GM12878 (cell line): ENCODE measurements at places on chromosomes 7 and 10.
A peak's percentile ranks its signal among the peaks of the same experiment; 100 is the strongest.

DNA sequence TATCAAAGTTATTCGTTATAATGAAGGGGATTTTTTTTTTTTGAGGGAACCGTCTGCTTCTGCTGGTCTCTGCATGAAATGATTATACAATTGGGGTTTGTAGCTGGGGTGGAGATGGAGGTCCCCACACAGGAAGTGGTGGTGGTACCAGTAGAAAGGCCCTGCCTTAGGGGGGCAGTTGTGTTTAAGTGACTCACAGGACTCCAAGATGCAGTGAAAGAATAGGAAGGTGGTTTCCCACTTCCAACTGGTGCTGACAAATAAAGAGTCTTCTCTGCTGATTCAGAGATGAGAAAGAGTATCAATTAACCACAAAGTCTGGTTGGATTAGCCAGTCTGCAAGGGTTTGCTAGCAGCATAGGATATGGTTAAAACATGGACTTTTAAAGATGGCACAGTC lies 376.0 kb downstream of the SORCS3 start:
- no peak for DNase-seq

DNA sequence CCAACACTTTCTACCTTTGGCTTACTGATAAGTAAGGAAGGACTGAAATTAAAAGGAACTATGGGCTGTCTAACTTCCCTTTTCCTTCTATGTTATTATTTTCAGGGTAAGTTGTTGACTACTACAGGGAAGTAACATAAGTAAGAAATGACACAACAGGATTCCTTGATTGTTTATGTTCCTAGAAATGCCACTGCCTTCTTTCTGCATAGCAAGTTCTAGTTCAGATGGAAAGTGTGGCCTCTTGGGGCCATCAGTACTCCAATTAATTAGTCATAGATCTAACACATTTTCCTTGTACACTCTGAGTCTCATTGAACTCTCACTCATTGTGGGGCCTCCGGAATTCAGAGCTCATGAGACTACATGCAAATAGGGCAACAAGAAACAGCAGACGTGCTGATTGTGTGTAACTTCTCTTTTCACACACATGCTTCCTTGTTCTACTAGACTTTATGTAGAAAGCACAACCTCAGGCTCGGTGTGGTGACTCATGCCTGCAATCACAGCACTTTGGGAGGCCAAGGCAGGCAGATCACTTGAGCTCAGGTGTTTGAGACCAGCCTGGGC lies 35.3 kb upstream of the HIBADH start:
- peak; percentile 53 for DNase-seq

DNA sequence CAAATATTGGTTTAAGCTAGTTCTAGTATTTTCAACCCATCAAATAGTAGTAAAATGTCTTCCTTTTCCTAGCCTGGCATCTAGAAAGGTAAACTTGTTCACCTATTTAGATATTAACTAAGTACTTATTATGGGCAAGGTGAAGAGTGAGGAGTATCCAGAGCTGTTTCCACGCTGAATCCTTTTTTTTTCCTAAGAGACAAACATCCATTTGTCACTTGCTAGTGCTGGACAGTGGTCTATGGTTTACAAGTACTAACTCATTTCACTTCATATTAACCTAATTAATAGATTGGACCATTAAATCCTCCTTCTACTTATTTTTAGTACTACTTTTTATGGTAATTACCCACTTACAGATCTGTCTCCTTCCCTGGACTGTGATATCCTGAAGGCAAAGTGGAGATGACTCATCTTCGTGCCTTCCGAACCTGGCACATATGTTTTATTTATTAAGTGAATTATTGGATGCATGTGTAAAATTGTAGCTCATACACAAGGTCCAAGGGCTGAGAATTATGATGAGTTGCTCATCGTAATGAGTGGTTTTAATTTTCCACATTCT lies 159.6 kb upstream of the IGFBP3 start:
- DNase-seq: no peak

DNA sequence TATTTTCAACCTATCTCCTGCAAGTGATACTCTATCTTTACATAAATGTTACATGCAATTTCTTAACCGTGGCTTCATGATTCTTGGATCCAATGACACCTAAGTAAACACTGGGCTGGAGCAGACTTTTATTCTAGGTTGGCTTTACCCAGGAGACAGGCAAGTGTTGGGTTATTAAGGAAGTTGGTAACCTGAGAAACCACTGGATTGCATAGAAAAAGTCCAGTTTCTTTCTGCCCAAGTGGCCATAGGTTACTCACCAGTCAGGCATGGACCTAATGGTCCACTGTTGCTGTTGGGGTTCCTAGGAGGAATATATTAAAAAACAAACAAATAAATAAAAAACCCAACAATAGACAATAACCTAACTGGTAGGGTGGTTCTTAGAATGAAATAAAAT lies 112.8 kb downstream of the SEMA3D start:
- no peak for DNase-seq

DNA sequence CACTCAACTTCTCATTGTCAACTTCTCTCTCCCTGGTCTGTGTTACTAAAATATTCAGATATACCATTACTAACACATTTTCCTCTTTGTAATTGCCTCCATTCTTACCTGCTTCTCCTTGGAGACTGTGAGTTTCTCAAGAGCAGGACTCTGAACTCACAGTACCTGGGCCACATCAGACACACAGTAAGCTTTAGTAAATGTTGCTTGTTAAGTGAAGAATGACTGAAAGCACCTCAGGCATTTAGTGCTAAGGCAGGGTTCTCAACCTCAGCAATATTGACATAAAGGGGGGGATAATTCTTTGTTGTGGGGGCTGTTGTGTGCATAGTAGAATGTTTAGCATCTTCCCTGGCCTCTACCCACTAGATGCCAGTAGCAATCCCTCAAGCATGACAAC lies 72.0 kb upstream of the RAB11FIP2 start:
- DNase-seq: no peak

- no peak for DNase-seq
These were observed 189.9 kb downstream of the ZEB1 start for GRCh38 chr10:31508882-31509281.

DNA sequence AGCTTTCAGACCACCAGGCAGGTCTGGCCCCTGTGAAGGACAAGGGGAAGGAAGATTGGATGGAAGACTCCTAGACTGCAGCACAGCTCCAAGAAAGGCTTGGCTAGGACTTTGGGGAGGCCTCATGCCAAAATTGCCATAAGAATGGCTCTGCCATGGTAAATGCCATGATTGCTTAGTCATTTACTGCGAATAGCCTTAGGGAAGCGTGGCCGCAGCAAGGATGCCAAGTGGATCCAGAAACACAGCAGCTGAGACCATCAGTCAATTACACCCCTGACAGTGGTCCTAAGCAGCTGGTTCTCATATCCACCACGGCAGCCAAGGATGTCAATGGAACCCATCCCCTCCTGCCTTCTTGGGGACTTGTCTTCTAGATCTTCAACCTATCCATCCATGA lies 88.2 kb upstream of the AUTS2 start:
- DNase-seq: no peak

- no peak for DNase-seq
These were observed 404.1 kb upstream of the MKI67 start for GRCh38 chr10:128530301-128530700.

GRCh38 chr7:70037171-70037933 lies 439.1 kb downstream of the AUTS2 start:
- no peak for DNase-seq

GRCh38 chr7:51021906-51022570 lies 239.3 kb upstream of the GRB10 start:
- DNase-seq: no peak

GRCh38 chr7:3956949-3957348 lies 655.9 kb downstream of the SDK1 start:
- peak; percentile 31 for DNase-seq

GRCh38 chr10:124025660-124026588 lies 67.5 kb downstream of the CHST15 start:
- DNase-seq: no peak

GRCh38 chr10:46542567-46543465 lies 13.6 kb downstream of the GPRIN2 start:
- DNase-seq: no peak

DNA sequence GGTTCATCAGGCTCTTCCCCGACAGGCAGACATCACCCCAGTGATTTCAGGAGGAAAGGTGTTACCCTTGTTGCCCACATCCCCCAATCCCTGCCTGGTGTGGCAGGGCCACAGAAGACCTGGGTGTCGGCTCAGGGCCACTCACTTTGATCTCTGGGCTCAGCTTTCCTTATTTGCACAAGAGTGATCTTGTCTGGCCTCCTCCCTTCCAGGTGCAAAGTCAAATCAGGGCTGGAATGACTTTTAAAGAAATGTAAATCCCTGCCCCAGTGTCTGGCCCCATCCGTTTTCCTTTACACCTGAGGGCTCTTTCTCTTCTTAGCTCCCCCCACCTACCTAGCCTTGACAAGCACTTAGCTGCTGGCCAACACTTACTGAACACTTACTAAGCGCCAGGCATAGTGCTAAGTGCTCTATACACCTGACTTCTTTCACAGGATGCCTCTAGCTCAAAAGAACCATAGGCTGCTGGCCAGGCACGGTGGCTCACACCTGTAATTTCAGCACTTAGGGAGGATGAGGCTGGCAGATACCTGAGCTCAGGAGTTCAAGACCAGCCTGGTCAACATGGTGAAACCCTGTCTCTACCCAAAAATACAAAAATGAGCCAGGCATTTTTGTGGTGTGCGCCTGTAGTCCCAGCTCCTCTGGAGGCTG lies 979 bp upstream of the NODAL start:
- DNase-seq: no peak

DNA sequence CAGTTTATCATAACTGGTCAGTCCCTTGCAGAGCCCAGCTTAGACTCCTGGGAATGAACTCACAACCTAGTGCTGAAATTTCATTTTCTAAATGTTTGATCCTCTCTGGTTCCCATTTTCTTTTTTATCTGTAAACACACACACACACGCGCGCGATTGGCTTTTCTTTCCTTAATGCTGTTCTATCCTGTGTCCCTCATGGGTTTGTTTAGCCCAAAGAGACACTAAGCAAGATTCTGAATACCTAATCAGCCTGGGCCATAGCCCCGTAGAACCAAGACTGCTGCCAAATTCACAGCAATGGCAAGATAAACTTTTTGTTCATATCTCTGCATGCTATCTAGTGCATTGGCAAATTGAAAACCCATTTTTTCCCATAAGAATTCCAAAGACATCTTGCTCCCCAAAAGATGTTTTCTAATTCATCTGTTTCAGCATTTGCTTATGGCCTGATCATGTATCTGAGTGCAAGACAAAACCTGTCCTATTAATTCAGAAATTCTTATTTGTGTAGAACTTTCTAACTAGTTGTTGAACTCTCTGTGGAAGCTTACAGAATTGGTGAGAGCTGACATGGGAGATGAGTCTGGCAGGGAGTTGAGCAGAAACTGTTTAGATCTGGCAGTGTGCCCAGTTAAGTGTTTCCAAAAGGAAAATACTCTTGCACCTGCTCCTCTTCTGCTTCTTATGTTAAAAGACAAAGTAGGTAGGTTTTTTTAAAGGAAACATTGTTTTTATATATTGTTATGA lies 1.8 kb upstream of the IFIT1 start:
- no peak for DNase-seq

GRCh38 chr7:3174515-3175284 lies 126.4 kb upstream of the SDK1 start:
- DNase-seq: no peak

GRCh38 chr7:3246127-3246526 lies 54.9 kb upstream of the SDK1 start:
- DNase-seq: no peak

DNA sequence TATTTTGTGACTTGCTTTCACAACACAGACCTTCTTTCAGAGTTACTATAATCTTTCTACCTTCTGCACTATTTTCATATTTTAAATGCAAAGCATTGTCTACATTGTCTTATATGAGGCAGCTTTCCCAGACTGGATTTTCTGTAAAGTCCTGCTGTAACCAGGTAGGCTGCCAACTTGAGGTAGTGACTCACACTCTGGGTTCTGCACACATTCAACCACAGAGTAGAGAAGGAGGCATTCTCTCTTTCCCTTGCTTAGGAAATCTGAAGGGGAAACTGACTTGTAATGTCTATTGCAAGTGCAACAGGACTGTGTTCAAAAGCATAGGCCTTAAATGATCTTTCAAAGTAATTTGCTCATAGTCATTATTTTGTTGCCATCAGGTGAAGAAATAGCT lies 461.4 kb downstream of the GRM8 start:
- DNase-seq: no peak

DNA sequence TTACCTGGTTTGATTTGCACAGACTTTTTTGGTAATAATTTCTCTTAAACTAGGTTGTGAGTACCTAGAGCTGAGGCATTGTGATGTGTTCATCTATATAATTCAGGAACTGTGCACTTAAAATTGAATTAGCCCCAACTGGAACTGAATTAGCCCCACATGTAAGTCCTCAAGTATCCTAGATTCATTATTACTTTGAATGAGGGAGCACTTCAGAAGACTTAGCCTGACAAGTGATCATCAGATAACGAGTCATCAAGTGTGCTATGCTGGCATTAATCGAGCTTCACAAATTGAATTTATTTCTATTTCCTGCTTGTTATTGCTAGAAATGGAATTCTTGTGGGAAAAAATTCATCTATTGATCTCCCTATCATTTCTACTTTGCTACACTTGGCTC lies 323.4 kb upstream of the SEMA3D start:
- no peak for DNase-seq

DNA sequence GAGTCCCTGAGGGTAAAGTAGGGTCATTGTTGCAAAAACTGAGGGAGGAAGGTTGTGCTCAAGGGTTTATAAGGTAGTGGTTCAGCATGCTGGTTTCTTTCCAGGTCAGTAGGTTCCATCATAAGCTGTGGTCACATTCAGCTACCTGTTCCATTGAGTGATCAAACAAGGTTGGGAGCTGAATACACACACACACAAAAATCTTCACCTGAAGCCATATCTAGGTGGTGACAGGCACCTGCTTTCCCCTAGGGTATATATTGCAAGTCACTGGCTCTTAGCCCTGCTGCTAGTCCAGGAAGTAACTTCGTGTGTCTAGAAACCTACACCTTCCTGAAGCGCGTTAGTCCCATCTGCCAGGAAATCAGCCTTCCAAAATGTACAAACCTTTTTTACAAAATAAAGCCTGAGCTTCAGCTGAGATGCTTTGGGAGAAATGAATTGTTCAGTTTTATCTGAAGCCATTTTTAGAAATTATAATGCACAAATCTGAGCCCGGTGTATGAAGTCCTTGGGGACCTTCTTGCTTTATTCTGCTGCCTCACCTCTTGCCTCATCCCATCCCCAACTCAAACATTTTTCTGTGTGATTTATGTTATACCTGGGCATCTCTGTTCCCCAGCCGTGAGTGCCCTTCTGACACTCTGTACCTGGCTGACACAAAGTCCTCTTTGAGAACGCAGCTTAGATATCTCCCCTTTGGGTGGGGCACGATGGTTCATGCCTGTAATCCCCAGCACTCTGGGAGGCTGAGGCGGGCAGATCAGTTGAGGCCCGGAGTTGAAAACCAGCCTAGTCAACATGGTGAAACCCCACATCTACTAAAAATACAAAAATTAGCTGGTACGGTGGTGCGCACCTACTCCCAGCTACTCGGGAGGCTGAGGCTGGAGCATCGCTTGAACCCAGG lies 10.6 kb upstream of the LAMTOR4 start:
- DNase-seq: no peak

GRCh38 chr7:3218411-3219225 lies 82.4 kb upstream of the SDK1 start:
- no peak for DNase-seq
